Fibroblast of the aortic adventitia (primary cell): ENCODE measurements at places on chromosomes 1 and 21. TPM values are rescaled to one million over a fixed set of nuclear protein-coding genes. Genes with fewer than 3 reads are reported as not detected.

The RCSD1 gene
- 0.57 TPM in 1 of 2 replicates, not detected in the other for total RNA-seq

The UTS2 gene
- total RNA-seq, result not detected in 2 replicates

The TMEM269 gene
- total RNA-seq, result 0.09 TPM in 1 of 2 replicates, not detected in the other

The ROR1 gene
- 18.8 and 31.7 TPM in 2 replicates for total RNA-seq

The RBM11 gene
- total RNA-seq, result not detected in 2 replicates

The USH2A gene
- total RNA-seq, result under 0.01 TPM in 1 of 2 replicates, not detected in the other

The KCNN3 gene
- total RNA-seq, result 0.09 and 0.25 TPM in 2 replicates

The OR6K3 gene
- total RNA-seq, result not detected in 2 replicates

- no peak for DNase-seq
These were observed 77.2 kb downstream of the FHAD1 start for GRCh38 chr1:15323989-15324868.

GRCh38 chr1:172609528-172609927 lies 49.4 kb upstream of the FASLG start:
- peak; percentile 35 for DNase-seq

GRCh38 chr1:24420547-24420946 lies 4.9 kb downstream of the NIPAL3 start:
- DNase-seq, result no peak

DNA sequence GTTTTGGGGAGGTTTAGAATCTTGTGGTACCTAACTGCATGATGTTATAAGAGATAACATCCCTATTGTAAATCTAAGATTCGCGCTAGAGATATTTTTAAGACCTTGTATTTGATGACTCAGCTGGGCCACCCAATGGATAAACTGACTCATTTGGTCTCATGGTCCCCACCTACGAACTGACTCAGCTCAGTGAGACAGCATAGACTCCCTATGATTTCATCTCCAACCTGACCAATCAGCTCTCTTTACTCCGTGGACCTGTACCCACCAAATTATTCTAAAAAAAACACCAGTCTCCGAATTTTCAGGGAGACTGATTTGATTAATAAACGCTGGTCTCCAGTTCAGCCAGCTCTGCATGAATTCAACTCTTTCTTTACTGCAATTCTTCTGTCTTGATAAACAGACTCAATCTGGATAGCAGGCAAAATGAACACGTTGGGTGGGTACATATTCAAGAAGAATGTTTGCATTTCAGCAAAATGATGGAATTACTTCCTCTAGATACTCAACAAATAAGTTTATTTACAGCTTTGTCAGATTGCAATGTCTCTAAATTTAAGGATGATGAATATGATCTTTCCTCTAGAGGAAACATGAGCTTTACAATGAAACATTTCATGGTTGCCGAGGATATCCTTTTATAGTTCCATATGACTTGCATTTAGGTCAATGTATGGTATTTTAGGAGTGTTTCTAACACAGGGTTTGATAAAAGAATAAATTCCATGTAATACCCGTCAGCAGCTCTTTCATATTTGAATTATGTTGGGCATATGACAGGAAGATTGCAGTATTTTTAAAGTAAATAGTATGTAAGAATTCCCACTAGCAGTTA lies 516.6 kb upstream of the RGS18 start:
- peak; percentile 73 for DNase-seq

DNA sequence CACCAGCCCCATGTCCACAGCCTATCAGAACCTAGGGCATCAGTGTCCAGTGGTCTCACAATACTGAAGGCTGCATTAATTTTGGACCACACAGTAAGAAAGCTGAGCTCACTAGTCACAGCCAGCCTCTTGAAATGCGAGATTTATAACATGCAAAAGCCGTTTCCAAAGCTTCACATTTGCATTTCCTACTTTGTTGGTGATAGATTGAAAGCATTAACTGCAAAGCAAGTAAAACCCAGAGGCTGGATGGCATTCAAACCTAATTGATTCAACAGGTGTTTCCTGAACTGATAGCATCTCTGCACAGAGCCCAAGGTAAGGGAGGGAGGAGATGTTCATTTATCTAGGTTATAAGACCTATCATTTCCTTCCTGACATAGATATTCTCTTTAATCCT lies 410.1 kb downstream of the OMA1 start:
- no peak for DNase-seq

DNA sequence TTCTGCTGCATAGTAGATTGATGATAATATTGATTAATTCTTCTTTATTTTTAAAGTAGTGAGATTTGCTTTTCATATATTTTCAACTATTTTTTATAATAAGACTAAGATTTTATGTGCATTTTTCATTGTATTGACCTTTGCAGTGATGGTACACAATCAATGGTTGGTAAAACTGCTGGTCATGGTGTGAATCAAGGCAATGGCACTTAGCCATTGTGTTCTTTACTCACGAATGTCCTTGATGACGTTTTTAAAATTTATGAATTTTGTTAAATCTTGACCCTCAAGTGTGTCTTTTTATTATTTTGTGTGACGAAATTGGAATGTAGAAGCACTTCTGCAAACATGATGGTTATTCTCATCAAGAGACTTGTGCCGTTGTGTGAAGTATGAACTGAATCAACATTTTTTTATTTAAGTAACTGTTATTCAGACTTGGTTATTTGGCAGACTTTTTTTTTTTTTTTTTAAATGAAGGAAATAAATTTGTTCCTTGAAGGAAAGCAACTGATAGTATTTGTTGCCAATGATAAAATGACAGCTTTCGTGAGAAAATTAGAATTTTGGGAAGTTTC lies 22.6 kb downstream of the CDC73 start:
- DNase-seq, result no peak

DNA sequence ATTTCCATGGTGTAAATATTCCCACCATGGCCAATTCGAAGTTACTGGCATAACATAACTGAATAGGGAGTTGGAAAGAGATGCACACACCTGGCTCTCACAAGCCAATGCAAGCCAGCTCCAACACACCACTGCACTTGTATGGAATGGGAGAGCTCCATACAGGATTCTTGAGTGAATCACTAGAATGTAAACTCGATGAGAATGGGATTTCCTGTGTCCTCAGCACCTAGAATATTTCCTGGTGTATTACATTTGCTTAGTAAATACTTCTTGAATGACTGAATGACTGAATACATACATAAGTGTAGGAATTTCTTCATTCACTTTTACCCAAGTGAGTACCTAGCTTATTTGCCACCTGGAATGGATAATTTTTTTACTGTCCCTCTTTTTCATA lies 16.2 kb upstream of the PPIE start:
- DNase-seq, result no peak

DNA sequence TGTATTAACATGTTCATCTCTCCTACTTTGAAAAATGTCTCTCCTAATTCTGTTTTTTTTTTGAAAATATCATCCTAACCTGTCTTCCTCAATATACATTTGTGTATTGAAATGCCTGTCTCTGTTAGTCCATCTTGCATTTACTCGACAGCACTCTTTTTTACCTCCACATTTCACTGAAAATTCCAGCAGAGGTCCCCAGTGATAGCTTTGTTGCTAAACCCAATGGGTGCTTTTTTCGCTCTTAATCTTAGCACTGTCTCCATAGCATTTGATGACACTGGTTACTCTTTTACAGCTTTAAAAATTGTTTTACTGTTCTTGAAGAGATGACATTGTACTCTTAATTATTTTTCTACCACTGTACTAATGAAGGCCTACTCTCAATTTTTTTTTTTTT lies 10.8 kb downstream of the OSBPL9 start:
- DNase-seq, result peak; percentile 80

DNA sequence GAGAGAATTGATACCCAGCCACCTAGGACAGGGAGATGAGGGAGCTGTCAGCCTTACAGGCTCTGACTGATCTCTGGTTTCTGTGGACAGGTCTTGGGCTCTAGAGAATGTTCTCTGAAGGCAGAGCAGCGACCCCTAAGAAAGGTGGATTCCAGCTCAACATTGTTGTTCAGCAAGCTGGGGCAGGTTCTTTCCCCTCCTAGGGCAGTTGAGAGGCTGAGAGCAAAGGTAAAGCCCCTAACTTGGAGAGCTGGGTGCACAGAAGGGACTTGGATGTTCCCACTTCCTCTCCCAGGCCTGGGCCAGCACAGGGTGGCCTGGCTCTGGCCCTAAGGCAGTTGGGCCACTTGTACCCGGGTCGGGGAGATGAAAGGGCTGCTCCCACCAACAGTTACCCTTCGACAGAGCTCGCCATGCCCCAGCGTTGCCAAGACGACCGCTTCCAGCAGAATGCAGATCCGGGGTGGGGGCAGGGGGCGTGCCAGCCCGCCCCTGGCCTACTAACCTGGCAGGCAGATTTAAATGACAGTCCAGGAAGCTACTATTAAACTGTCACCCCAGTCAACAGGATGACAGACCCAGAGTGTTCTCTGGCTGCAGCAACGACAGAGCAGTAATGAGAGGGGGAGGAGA lies 31.6 kb downstream of the LRP8 start:
- no peak for DNase-seq

GRCh38 chr1:14782741-14783591 lies 184.5 kb downstream of the KAZN start:
- DNase-seq, result no peak

DNA sequence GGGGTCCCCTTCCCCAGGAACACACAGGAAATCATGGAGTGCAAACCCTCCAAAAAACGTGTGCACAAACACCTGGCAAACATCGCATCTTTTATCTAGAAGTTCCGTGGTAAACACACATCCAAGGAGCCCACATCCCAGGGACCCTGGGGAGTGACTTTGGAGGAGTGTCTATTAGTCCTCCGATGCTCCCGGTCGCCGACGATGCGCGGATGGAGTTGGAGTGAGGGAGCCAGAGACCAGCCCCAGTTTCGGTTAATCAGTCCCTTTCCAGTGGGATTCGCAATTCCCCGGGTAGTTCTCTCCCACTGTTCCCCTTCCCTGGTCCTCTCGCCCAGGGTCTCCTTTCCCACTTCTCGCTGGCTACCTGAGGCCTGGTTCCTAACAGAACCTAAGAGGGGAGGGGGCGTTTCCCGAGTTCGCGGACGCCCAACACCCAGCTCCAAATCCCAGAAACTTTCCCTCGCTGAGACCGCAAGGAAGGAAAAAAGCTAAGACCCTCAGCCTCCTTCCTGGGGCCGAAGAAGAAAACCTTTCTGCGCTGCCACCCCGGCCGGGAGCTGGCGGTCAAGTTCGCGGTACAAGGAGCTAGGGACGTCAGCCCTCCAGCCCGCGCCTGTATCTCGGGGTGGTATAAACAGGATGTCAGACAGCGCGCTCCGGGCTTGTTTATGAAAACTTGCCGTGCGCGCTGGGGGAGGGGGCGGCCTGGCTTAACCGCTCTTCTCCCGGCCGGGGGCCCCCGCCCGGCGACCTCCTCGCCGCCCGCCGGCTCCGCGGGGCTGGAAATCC lies 787 bp downstream of the JAK1 start:
- DNase-seq, result peak; percentile 52

DNA sequence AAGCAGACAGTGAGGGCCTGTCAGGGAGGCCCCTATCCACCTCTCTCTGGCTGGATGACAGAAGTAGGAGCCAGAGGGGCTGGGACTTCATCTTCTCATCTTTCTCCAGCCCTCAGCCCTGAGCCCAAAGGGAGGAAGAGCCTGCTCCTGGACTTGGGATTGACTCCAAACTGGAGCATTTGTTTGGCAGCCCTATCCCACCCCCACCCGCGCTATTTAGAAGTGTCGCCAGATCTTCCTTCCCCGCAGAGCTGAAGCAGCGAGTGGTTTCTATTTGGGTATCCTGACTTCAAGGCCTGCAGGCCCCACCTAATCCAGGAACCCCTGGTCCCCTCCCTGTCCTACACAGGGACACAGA lies 9.6 kb downstream of the NES start:
- DNase-seq, result peak; percentile 69
